ENCODE measurements at places on chromosomes 13 and 19. TPM values are rescaled to one million over a fixed set of nuclear protein-coding genes. Genes with fewer than 3 reads are reported as not detected.

DNA sequence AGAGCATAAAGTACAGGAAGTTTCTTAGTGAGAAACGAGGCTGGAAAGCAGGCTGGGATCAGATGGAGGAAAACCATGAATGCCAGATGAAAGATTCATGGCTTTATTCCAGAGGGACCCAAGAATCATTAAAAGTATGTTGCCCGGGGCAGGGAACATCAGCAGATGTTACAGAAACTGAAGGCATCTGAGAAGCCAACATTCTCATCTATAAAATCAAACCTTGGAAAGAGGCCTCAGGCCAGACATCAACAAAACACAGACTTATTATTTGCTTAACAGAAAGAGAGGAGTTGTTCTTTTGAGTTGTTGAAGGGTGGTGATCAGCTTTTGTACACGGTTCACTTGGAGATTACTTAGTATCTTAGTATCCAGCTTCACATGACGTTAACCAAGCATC is 543.6 kb downstream of the RFC3 start:
- no peak overlapping the region for H3K4me3 ChIP-seq
- H3K27me3 ChIP-seq, result no peaks in the 10 kb centered on the region
- no peaks in the 10 kb centered on the region for H3K36me3 ChIP-seq
- no peak for DNase-seq

Gene LRRC63
- 0.38 TPM for total RNA-seq

- H3K4me1 ChIP-seq, result no peaks in the 10 kb centered on the region
- no peaks in the 10 kb centered on the region for H3K36me3 ChIP-seq
- no peak overlapping the region for H3K27ac ChIP-seq
- no peak overlapping the region for H3K4me3 ChIP-seq
- H3K27me3 ChIP-seq, result peaks cover 19% of the 10 kb centered on the region
- peak; percentile 2 for DNase-seq
Observed at GRCh38 chr13:97810152-97810551, 143.3 kb upstream of the IPO5 start.

DNA sequence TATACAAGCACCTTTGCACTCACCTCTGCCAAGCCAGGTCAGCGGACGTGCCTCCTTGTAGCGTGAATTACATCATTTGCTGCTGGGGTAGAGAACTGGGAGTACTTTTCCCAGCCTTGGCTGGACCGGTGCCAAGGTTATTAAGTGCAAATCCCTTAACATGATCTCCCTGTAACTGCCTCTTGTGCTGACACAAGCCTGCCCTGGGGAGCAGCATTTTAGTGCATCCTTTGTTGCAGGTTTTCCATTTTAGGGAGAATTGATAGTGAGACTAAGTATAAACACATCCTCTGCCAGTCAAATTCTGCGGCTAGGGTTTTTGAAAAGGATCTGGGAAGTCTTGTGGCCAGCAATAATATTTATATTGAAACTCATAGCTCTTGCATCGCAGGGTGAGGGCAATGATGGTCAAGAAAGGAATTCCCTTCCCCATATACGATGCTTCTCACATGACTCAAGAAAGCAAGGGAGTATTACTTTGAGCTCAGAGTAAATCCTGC is 32.7 kb upstream of the DCLK1 start:
- no peak overlapping the region for H3K4me3 ChIP-seq
- no peak for DNase-seq
- H3K36me3 ChIP-seq, result no peaks in the 10 kb centered on the region

DNA sequence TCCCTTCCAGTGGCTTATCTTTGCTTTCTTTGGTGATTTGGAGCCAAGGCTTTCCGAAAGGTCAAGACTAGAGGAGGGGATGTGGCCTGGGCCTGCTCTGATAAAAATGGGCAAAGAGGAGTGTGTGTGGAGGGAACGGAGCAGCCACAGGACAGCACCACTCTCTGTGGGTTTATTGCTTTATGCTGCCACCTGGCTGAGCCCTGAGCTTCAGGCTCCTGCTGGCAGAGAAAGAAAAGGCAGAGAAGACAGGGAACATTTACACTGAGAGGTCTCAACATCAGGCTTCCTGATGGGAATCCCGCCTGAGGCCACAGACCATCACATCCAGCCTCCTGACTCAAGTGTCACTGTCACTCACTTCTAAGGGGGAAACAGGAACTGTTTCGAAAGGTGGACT is 9.2 kb upstream of the GSX1 start:
- H3K36me3 ChIP-seq, result no peaks in the 10 kb centered on the region
- DNase-seq, result no peak
- H3K4me3 ChIP-seq, result no peak overlapping the region
- no peaks in the 10 kb centered on the region for H3K4me1 ChIP-seq
- H3K27ac ChIP-seq, result no peak overlapping the region
- peaks cover 76% of the 10 kb centered on the region for H3K27me3 ChIP-seq

Gene INSR
- total RNA-seq, result 7.4 TPM

GRCh38 chr19:14550201-14550754 is 20.9 kb downstream of the TECR start:
- peaks cover 17% of the 10 kb centered on the region for H3K4me1 ChIP-seq
- H3K36me3 ChIP-seq, result peaks cover 4% of the 10 kb centered on the region
- H3K27me3 ChIP-seq, result no peaks in the 10 kb centered on the region
- DNase-seq, result peak; percentile 49

Gene NLRP4
- not detected for total RNA-seq

Gene FRY
- total RNA-seq, result 3.2 TPM

DNA sequence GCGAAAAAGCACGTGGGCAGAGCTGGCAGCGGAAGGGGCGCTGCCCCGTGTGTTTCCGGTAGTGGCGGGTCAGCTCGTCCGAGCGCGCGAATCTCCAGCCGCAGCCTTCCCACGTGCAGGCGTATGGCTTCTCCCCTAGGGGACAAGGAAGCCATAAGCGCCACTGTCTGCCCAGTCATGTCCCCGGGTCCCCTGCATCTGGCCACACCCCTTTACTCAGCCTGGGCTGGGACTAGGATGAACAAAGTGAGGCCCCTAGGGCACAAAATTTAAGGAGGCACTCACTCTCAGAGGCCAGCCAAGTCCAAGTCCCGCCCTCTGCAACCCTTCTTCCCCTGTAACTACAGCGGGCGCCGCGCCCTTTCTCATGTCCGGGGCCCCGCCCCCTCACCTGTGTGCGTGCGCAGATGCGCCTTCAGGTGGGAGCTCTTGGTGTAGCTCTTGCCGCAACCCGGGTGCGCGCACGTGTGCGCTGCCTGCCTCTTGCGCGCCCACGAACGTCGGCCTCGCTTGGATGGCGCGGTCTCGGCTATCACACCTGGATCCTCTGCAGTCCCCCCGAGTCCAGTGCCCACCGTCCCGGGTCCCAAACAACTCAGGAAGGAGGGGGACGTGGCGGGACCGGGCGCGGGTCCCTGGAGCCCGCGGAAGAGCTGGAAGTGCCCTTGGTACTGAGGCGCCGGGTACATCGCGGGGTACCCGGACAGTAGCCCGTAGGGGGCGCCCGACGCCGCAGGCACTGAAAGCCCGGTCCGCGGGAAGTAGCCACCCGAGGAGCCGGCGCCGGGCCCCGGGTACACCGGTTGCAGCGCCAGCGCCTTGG is 1.9 kb downstream of the KLF1 start:
- peaks cover 15% of the 10 kb centered on the region for H3K27me3 ChIP-seq
- peak; percentile 87 for DNase-seq
- no peak overlapping the region for H3K27ac ChIP-seq
- H3K4me3 ChIP-seq, result peak overlapping the region; percentile 76

DNA sequence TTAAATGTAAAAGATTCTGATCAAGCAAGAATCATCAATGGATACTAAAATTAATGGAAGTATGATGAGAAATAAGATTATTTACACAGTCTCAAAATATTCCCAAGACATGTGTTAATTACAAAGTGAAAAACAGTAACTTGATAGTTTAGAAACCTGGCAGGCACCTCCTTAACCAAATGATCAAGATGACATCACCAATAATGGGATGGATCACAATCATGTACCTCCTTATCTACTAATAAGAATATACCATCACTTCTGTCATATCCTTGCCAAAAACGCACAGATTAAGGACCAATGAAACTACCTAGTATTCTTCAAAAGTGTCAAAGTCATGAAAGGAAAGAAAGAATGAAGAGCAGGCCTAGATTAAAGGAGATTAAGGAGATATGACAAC is 30.0 kb downstream of the TSC22D1 start:
- no peak for DNase-seq
- no peak overlapping the region for H3K27ac ChIP-seq
- H3K4me3 ChIP-seq, result no peak overlapping the region
- no peaks in the 10 kb centered on the region for H3K4me1 ChIP-seq

Gene NLRP12
- total RNA-seq, result not detected

Data from Calu3 (cell line).